ENCODE measurements at places on chromosomes 12 and 14. TPM values are rescaled to one million over a fixed set of nuclear protein-coding genes. Genes with fewer than 3 reads are reported as not detected.

The ACOT6 gene
- total RNA-seq: not detected

The PLEKHG7 gene
- total RNA-seq: not detected

The ADAMTS20 gene
- 0.25 TPM for total RNA-seq

The KRT71 gene
- total RNA-seq: 0.25 TPM

The GLTP gene
- 9.8 TPM for total RNA-seq

The SPIC gene
- total RNA-seq: not detected

The OR6C2 gene
- not detected for total RNA-seq

The LALBA gene
- not detected for total RNA-seq

The CLEC12A gene
- total RNA-seq: 0.25 TPM

The MGST1 gene
- total RNA-seq: 0.98 TPM

The HSPB8 gene
- 1.2 TPM for total RNA-seq

The KCNC2 gene
- total RNA-seq: 16.5 TPM

The FAIM2 gene
- 24.6 TPM for total RNA-seq

The CATSPERB gene
- 0.74 TPM for total RNA-seq
